Stimulated activated CD4-positive, alpha-beta T cell treated with anti-CD3 and anti-CD28 coated beads, Interleukin-1b, Interleukin-23, amount 100 ng/mL, for 24 hours (primary cell): ENCODE measurements at places on chromosomes 6 and 20.

DNA sequence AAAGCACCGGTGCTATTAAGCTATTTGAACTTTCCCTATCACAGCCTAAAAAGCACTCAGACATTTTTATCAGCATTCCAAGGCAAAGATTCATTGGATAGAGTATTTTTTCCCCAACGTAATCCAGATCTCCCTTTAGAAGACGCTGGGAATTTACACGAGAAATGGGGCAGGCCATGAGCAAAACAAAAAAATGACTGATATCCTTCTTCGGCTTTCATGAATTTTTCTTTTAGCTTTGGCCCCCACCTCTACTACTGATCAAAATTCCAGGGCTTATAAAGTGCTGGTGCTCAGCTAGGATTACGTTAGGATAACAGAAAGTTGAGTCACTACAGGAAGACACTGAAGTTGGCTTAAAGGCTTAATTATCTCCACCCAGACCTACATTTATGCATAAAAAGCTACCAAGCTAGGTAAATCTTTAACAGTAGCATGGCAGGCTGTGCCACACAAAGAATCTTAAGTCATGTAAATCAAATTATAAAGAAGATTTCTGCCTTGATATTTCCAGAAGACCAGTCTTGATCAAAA is 418.5 kb upstream of the BTBD3 start:
- no peak for DNase-seq

DNA sequence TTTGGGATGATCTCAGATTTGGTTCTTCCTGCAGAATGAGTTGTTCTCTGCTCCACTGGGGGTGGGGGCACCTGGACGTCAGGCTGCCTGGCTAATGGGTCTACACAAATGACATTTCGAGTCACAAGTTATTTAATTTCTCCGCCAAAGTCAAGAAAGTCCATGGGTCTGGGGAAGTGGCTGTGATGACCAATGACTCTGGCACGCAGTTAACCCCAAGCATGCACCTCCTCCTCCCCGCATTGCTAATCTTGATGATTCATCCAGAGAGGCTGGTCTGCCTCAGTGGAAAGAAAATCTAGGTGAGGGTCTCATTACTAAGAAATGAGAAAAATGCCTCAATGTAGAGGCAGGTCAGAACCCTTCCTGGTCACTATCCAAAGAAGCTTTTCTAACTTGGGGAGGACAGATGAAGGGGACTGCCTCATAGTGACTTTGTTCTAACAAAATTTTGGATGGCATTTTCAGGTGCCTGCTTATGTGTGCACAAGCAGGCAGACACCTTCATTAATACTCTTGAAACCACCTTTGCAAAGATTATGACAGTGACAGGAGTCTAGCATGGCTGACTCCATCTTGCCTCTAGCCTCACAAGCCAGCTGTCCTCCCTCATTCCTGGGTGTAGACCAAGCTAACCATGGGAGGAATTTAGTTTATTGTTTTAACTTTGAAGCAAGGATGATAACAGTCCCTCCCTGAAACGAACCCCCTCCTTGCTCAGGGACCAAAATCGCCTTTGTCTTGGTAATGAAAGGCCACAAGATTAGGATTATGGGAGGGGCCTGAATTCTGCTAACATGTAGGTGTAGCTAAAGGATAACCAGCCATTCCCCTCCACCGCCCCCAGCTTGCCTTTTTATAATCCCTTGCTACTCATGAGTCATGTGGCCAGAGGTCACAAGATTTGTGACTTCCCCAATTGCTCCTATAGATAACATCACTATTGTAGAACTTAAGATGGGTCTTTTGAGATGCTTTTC is 98.6 kb upstream of the MRPS10 start:
- no peak for DNase-seq

DNA sequence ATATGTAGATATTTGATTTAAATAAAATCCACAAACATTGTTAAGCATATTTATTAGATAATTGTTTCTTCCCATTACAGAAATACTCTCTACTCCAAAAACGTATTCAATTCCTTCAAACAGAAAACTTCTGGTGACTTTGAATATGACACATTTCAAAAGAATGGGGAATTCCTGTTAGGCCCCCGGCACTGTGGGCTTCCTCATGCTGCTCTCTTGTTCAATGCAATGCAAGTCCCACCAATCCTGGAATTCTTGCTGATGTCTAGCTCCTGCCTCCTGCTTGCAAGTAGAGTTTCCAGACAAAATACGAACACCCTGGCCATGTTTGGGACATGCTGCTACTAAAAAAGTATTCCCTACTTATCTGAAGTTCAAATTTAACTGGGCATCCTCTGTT is 544.1 kb downstream of the QKI start:
- no peak for DNase-seq

DNA sequence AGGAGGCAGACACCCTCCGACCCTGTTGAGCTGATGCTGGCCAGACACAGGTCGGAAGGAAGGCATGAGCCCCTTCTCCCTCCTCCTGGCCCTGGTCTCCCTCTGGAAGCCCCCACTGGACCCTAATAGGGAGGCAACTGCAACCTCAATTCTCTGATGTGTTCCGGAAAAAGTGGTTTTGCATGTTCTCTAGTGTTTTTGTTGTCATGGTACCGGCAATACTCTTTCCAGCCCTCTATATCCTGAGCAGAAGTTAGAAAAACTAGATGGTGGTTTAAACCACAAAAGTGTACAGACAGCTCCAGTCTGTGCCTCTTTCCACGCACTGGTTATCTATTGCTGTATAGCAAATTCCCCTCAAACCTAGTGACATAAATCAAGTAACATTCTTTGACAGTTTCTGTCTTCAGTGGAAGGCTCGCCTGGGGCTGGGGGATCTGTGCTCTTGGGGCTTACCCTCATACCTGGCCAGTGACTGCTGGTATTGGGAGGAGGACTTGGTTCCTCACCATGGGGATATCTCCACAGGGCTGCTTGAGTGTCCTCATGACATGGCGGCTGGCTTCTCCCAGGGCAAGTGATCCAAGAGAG is 37.0 kb downstream of the SYTL3 start:
- no peak for DNase-seq

- DNase-seq: no peak
Measured at GRCh38 chr6:155382338-155382685, 68.0 kb upstream of the TFB1M start.

DNA sequence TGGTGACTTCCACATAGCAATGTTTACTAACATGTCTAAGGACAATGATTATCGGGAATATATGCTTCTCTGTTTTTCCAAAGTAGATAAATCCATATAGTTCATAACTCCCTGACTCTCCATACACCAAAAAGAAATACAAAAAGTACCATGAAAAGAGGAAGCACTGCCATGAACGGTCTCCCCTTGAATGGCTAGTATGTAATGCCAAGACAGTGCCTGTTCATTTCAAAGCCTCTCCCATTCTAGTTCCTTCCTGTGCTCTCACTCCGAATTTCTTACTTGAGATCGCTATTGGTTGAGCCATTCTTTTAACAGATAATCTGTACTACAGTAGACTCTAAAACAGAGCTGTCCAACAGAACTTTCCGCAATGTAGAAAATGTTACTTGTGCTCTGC is 54.8 kb upstream of the EDN1 start:
- DNase-seq: no peak

DNA sequence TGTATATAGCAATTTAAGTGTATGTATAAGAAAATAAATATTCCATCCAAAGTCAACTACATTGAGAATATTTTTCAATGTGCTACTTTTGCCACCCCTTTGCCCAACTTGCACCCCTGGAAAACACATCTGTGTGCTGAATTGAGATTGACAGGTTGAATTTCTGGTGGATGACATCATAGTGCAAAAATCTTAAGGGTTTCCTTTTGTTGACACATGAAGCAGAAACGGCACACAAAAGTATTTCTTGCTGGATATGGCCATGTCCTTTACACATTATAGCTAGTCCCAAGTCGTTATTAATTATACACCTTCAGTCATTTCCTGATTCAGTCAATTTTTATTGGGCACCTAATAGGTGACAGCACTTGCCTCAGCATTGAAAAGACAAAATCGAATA is 188.7 kb upstream of the FBXL4 start:
- DNase-seq: no peak

DNA sequence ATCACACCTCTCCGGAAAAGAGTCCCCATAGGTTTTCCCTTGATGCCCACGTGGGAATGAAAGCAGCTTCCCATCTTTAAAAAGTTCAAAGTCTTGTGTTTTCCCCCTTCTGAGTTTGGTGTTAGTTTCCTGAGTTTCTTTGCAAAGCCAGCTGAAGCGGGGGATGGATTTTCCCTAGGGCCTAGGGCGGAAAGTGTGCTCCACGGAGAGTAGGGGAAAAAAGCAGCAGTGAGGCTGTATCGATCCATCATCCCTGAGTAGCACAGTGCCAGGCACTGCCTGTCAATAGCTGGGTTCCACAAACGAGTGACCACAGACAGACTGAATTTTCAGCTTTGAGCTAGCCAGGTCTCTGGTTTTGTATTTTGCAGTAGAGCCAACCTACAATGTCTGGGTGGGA is 1.3 kb downstream of the DAAM2 start:
- DNase-seq: no peak

GRCh38 chr20:49583669-49584417 is 15.9 kb upstream of the PTGIS start:
- no peak for DNase-seq

DNA sequence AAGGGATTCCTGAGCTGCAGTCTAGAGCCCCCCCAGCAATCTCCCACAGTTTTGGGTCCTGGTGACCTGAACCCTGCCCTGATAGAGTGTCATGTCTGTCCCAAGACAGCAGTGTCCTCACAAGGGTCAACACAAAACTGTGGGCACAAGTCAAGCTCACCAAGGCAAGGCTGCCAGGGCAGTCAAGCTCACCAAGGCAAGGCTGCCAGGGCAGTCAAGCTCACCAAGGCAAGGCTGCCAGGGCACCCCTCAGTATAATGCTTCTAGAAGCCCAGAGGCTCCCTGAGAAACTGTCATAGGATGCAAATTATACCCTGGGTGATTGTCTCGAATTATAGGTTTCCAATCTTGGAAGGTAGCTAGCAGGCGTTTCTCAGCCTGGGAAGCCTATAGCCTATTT is 108.5 kb downstream of the NFATC2 start:
- no peak for DNase-seq

DNA sequence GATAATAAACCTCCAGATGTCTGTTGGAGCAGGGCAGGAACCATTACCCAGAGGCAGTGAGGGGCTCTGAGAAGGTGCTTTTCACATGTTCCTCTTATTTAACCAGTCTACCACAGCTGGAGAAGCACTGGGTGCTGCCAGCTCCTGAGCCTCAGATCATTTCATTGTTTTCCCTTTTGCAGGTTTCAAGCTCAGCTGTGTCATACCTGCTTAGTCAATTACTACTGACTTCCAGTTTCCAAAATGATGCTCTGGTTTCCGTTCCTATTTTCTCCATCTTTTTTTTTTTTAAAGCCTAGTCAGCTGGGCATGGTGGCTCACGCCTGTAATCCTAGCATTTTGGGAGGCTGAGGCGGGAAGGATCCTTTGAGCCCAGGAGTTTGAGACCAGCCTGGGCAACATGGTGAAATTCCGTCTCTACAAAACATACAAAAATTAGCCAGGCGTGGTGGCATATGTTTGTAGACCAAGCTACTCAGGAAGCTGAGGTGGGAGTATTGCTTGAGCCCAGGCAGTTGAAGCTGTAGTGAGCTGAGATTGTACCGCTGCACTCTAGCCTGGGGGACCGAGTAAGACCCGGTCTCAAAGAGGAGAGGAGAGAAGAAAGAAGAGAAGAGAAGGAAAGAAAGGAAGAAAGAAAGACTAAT is 6.7 kb downstream of the FLOT1 start:
- DNase-seq: no peak
